ENCODE measurements at places on chromosomes 13 and 19.
A peak's percentile ranks its signal among the peaks of the same experiment; 100 is the strongest.

- no peak for DNase-seq
Measured at GRCh38 chr13:23007426-23007825, 173.4 kb upstream of the SGCG start.

GRCh38 chr19:43507880-43508279, 3.3 kb upstream of the PHLDB3 start:
- DNase-seq = no peak

- DNase-seq = no peak
Measured at GRCh38 chr19:33921165-33921564, 124.5 kb downstream of the KCTD15 start.

DNA sequence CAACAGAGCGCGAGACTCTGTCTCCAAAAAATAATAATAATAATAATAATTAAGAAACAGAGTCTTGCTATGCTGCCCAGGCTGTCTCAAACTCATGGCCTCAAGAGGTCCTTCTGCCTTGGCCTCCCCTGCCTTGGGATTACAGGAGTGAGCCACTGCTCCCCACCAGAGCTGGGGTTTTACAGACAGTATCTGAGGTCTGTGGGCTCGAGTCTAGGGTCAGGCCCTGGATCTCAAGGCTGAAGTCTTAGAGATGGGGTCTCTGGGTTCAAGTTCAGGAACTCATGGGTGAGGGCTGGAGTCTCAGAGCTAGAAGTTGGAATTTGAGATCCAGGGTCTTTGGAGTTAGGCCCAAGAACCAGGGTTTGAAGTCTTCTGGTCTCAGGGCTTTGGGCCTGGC, 3.5 kb downstream of the IL11 start:
- no peak for DNase-seq

- DNase-seq = no peak
Measured at GRCh38 chr19:13969897-13970296, 17.6 kb downstream of the DCAF15 start.

GRCh38 chr19:35342430-35342829, 5.3 kb upstream of the FFAR1 start:
- no peak for DNase-seq

DNA sequence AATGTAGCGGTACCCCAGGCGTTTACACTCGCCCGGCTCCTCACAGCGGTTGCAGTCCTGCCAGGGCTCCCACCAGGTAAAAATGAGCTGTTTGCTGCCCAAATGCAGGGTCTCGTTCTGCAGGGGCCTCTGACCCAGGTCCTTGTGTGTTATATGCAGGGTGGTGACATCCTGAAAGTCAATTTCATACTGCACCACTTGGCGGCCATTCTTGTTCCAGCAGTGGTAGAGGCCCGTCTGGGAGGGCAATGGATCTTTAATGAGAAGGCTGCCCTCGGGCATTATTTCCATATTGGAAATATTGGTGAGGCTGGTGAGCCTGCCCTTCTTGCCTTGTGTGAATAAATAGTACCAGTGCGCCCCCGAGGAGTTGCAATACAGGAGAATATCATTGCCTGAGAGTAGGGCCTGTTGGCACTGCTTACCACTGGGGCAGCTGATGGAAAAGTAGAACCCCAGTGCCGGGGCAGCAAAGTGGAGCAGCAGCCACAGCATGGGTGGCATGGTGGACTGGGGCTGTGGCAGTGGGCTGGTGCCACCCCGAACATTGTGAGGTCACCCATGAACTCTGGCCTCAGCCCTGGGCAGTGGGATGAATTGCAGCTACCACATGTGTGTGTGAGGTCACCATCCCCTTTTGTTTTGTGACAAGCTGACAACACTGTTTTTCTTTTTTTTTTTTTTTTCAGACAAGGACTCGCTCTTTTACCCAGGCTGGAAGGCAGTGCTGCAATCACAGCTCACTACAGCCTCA, at the start of gene FAM187B:
FAM187B (minus strand) TSS at position 563 of the 754 bp plus-strand sequence; CDS start at position 504, 59 bp downstream.
- DNase-seq = no peak

GRCh38 chr19:44714597-44715169, 15.7 kb downstream of the CEACAM16 start:
- no peak for DNase-seq

DNA sequence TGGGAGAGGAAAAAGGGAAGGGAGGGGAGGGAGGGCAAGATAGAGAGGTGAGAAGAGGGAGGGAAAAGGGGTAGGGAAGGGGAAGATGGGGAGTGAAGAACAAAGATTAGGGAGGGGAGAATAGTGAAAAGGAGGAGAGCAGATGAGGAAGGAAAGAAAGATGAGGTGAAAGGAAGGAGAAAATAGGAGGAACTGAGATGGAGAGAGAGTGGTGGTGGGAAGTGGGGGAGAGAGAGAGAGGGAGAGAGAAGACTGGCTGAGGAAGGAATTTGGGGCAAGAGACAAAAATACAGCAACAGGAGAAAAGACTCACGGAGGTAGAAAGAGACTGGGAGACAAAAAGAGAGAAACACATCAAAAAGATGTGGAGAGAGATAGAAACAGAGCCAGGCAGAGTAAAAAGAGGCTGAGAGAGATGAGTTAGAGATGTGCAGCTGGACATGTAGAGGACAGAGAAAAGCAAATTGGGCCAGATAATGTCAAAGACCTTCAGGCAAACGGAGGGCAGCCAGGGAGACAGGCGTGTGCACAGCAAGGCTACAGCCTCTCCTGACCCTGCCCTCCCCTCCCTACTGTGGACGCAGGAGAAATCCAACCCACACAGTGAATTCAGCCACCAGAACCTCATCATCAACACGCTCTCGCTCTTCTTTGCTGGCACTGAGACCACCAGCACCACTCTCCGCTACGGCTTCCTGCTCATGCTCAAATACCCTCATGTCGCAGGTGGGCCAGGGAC, 49.4 kb upstream of the CYP2B6 start:
- no peak for DNase-seq

DNA sequence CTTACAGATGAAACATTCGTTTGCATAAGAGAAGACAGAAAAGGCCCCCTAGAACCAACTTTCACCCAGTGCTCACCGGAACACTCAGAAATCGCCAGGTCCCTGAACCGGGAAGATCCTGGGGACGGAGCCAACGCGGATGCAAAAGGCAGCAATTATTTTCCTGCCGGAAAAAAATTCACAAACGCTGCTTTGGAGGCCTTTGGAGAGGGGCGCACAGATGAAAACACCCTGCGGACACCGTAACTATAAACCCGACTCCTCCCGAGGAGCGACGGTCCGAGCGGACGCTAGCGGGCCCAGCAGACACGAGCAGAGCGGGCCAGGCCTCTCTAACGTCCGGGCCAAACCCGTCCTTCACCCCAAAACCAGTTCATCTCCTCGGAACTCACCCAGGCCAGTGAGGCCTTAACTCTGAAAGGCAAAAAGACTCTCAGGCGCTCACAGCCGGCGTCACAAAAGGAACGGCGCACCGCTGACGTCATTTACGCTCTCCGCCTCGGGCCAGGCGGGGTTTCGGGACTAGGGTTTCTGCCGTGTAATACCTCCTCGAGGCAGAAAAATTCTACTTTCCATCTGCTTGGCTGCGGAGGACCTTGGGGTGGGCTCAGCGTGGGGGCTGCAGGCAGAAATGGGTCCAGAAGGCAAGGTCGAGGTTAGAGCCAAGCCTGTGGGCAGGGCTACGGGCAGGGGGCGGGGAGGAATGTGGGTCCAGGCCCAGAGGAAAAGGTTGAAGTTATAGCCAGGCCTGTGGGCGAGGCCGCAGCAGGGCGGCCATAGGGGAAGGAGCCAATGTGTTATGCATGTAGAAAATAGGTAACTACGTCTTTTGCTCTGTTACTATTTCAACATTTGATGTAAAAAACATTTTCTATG, at the start of gene ZNF426:
ZNF426 (minus strand) TSS at position 463 of the 876 bp plus-strand sequence. CDS start 2,413 bp downstream, outside the sequence.
- DNase-seq = peak; percentile 88

- DNase-seq = no peak
Measured at GRCh38 chr19:2458054-2458453, 1.3 kb upstream of the LMNB2 start.

- no peak for DNase-seq
Measured at GRCh38 chr13:103935117-103935516, 868.9 kb upstream of the SLC10A2 start.

GRCh38 chr13:41599619-41600018, 142.3 kb downstream of the RGCC start:
- DNase-seq = no peak

DNA sequence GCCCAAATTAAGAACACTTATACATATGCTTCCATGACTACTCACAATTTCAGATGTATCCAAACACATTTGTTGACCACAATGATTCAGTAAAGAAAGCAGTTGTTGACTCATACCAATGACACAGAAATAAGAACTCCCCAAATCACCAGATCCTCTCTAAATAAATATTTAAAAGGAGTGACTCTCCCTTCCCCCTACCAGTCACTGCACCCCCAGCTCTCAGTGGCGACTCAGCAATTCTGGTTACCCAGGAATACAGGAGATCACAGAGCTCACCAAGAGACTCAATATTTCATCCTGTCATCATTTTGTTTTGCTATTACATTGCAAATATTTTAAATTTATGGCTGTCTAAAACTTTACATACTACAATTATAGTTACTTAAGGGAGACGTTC, 131.5 kb downstream of the RGCC start:
- DNase-seq = no peak

DNA sequence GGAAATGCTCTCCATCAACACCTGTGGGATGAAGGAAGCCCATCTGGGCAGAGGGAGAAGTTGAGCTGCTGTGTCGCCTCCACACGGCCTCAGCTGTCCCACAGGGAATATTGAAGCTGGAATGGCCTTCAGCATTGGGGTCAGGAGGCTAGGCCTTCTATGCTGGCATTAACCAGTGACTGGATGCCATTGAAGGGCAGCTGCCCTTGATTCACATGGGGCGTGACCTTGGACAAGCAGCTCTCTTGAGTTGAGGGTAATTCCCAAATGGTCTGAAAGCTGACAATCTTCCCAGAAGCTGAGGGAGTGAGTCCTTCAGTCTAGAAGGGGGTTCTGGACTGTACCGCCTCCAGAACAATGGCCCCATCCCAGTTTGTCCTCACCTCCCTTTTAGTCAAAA, 6.7 kb downstream of the BCL3 start:
- DNase-seq = no peak

GRCh38 chr13:44237276-44237767, 136.3 kb upstream of the SERP2 start:
- DNase-seq = no peak

All from NCI-H2029 (cell line).